ENCODE measurements at places on chromosomes 3 and 15. TPM values are rescaled to one million over a fixed set of nuclear protein-coding genes. Genes with fewer than 3 reads are reported as not detected.
A peak's percentile ranks its signal among the peaks of the same experiment; 100 is the strongest.

DNA sequence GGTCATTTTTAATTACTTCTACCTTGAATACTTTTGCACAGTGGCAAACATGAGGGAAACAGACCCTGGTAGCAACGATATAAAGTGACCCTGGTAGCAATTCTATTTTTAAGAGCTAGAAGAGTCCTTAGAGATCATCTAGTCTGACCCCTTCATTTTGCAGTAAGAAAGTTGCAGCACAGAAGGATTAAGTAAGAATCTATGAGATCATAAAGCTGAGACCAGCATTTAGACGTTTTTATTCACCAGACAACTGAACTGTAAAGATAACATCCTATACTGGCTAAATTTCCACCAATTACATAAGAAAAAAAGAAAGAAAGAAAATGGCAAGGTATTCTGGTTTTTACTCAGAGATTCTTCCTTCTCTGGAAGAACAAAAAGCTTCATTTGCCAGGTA, 49.9 kb downstream of the LRRFIP2 start:
- no peak overlapping the region for H3K27ac ChIP-seq
- H3K27me3 ChIP-seq, result no peaks in the 10 kb centered on the region
- no peak for DNase-seq
- no peaks in the 10 kb centered on the region for H3K4me1 ChIP-seq
- H3K36me3 ChIP-seq, result no peaks in the 10 kb centered on the region
- H3K4me3 ChIP-seq, result no peak overlapping the region

DNA sequence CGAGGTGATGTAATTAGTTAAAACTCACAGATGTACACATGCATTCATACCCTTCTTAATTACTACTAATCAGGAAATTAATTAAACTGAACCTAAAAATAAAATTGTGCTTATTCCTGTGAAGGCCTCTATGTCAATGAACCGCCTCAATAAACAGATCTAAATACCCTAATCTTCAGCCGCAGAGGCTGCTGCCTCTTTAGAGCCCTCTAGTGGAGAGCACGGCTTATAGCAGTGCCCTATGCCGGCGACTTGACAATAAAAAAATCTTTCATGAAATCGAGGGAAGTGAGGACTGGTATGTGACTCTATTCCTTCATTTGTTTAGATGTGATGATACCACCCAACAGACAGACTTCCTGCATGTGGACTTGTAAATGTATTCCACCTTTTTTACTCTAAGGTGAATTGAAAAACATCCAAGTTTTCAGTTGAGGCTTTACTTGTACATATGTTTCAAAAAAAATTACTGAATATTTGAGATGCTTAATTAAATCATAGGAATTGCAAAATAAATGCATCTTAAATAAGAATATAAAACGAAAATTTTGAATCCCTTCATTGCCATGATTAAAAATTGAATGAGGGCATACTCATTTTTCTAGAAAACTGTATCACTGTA, 8.3 kb upstream of the EPHA3 start:
- peaks cover 6% of the 10 kb centered on the region for H3K4me1 ChIP-seq
- peak; percentile 65 for DNase-seq
- H3K4me3 ChIP-seq, result no peak overlapping the region
- H3K36me3 ChIP-seq, result no peaks in the 10 kb centered on the region

GRCh38 chr3:77158730-77159581, 119.1 kb downstream of the ROBO2 start:
- H3K4me3 ChIP-seq, result no peak overlapping the region
- H3K27ac ChIP-seq, result no peak overlapping the region
- peaks cover 35% of the 10 kb centered on the region for H3K4me1 ChIP-seq
- no peak for DNase-seq

DNA sequence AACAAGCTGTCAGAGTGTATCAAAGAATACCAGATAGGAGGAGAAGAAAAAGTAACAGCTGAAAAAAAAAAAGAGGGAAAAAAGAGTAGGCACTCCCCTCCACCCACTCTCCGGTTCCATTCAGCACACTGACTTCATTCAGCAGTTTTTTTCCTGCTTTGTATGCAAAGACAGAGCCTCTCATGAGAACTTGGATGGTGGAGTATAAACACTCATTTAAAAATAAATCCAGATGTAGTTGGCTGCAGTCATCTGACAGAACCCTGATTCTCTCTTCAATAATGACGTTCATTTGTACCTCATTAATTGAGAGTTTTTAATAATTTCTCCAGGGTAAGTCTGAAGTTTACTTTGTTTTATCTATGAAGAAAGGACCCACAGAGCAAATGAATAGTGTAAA, 81.0 kb downstream of the TMEM108 start:
- no peaks in the 10 kb centered on the region for H3K36me3 ChIP-seq
- DNase-seq, result no peak
- no peaks in the 10 kb centered on the region for H3K27me3 ChIP-seq
- H3K4me3 ChIP-seq, result no peak overlapping the region
- peaks cover 8% of the 10 kb centered on the region for H3K4me1 ChIP-seq

GRCh38 chr3:99868311-99868646, 50.6 kb downstream of the CMSS1 start:
- no peaks in the 10 kb centered on the region for H3K27me3 ChIP-seq
- no peak overlapping the region for H3K4me3 ChIP-seq
- H3K4me1 ChIP-seq, result peaks cover 8% of the 10 kb centered on the region
- H3K36me3 ChIP-seq, result no peaks in the 10 kb centered on the region
- no peak overlapping the region for H3K27ac ChIP-seq
- DNase-seq, result no peak

GRCh38 chr3:170159933-170160332, 21.6 kb downstream of the PHC3 start:
- H3K27me3 ChIP-seq, result no peaks in the 10 kb centered on the region
- no peak overlapping the region for H3K27ac ChIP-seq

DNA sequence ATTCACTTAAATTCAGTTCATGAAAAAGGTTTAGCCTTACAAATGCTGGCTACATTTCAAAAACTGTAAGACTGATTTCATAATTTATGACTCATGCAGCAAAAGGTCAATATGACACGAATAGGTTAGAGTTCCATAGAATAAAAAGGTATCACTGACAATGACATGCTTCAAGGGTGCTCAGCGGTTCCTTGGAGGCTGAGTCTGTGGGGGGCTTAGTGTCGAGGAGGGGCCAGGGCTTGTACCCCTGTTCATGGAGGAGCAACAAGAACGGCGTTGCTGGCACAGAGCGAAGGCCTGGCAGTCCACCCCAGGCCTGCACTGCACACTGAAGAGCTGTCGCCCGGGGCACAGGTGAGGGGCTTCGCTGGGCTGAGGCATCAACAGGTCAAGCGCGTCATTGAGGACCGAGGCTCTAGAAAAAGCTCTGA, 174.2 kb downstream of the NR1D2 start:
- H3K4me1 ChIP-seq, result no peaks in the 10 kb centered on the region
- H3K27ac ChIP-seq, result no peak overlapping the region
- H3K27me3 ChIP-seq, result no peaks in the 10 kb centered on the region
- no peak for DNase-seq
- no peak overlapping the region for H3K4me3 ChIP-seq
- H3K36me3 ChIP-seq, result no peaks in the 10 kb centered on the region

GRCh38 chr3:179716226-179716625, 63.4 kb downstream of the USP13 start:
- peaks cover 2% of the 10 kb centered on the region for H3K27me3 ChIP-seq
- H3K27ac ChIP-seq, result no peak overlapping the region
- peaks cover 14% of the 10 kb centered on the region for H3K4me1 ChIP-seq
- no peak overlapping the region for H3K4me3 ChIP-seq
- no peak for DNase-seq

- no peak for DNase-seq
- no peak overlapping the region for H3K4me3 ChIP-seq
- no peaks in the 10 kb centered on the region for H3K36me3 ChIP-seq
- peaks cover 5% of the 10 kb centered on the region for H3K27me3 ChIP-seq
- H3K27ac ChIP-seq, result no peak overlapping the region
Observed at GRCh38 chr15:77495838-77496596, 75.3 kb downstream of the HMG20A start.

DNA sequence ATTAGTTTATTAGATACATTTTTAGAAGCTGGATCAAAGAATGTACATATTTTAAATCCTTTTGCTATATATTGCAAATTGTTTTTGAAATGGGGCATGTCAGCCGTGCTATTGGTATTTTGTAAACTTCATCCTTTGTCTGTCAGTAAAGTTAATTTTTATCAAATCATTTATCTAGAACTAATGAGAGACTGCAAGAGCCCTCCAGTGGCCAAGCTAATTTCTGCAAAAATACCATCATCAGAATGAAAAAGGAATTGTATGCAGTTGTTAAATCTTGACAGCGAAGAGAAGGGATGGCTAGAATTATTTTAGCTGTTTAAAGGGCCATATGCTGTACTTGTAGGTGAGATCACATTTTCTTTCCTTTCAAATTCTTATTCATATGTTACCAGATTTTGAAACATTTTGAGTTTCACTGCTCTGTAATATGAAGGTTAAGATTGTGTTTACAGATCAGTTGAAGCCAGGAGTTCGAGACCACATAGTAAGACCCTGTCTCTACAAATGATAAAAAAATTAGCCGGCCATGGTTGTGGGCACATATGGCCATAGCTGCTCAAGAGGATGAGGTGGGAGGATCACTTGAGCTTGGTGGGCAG, 8.1 kb upstream of the CLDN11 start:
- no peak overlapping the region for H3K27ac ChIP-seq
- no peaks in the 10 kb centered on the region for H3K36me3 ChIP-seq
- no peaks in the 10 kb centered on the region for H3K4me1 ChIP-seq
- no peak for DNase-seq
- no peak overlapping the region for H3K4me3 ChIP-seq

DNA sequence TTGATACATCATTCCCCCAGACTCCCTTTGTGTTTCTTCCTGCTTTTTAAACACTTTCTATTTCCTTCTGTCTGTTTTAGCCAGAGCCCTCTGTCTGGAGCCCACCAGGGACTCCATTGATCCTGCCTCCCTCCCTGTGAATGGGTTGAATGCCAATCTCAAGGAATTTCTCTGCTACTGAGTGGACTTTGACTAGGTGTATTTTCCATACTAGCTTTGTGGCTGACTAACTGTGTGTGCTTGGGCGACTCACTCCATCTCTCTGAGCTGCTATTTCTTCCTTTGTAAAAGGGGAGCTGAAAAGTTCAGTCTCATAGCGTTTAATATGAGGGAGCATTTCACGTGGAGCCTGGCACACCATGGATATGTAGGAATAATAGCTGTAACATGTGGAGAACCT, 98.8 kb downstream of the EEFSEC start:
- H3K27me3 ChIP-seq, result no peaks in the 10 kb centered on the region
- H3K4me1 ChIP-seq, result peaks cover 8% of the 10 kb centered on the region
- no peak overlapping the region for H3K27ac ChIP-seq
- DNase-seq, result no peak

GRCh38 chr3:86814321-86814720, 176.6 kb downstream of the VGLL3 start:
- no peaks in the 10 kb centered on the region for H3K4me1 ChIP-seq
- no peak overlapping the region for H3K27ac ChIP-seq
- H3K36me3 ChIP-seq, result no peaks in the 10 kb centered on the region

GRCh38 chr3:26422415-26422814, 200.2 kb upstream of the LRRC3B start:
- H3K36me3 ChIP-seq, result no peaks in the 10 kb centered on the region
- peaks cover 1% of the 10 kb centered on the region for H3K27me3 ChIP-seq
- DNase-seq, result no peak
- H3K27ac ChIP-seq, result no peak overlapping the region
- peaks cover 2% of the 10 kb centered on the region for H3K4me1 ChIP-seq

DNA sequence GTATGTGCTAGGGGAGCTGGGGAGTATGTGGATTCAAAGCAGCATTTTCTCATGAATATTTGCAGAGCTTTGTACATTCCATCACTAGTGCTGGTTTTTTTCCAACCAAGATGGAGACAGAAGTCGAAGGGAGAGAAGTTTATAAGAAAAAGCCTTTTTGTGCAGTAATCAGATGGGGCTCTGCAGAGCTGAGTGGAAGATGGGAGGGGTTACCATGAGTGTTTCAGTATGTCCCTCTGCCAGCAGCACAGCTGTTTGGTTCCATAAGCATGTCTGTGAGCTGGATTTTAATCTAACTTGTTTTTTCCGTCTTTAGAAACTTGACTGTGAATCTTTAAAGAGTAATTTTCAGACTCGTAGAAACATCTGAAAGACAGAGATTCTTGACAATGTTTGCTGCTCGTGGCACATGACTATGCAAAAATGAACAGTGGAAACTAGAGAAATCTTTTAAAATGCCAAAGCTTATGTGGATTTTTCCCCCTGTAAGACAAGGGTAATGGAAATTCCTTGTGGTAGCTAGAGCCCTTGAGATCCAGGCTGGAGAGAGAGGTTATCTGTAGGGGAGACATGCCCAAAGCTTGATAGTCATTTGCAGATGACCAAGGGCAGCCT, 20.3 kb downstream of the STARD9 start:
- H3K36me3 ChIP-seq, result peaks cover 11% of the 10 kb centered on the region
- H3K4me1 ChIP-seq, result peaks cover 19% of the 10 kb centered on the region
- no peaks in the 10 kb centered on the region for H3K27me3 ChIP-seq
- H3K4me3 ChIP-seq, result no peak overlapping the region
- H3K27ac ChIP-seq, result no peak overlapping the region

Gene PARP15
- total RNA-seq, result 0.29 TPM

Gene PIK3CB
- 14.2 TPM for total RNA-seq

Gene WNT5A
- total RNA-seq, result 0.76 TPM

Gene SATB1
- 80.5 TPM for total RNA-seq

Gene GOLGA8M
- total RNA-seq, result not detected
